Right cardiac atrium (tissue), 5 donors: ENCODE measurements at places on chromosomes 2 and 18. TPM values are rescaled to one million over a fixed set of nuclear protein-coding genes. Genes with fewer than 3 reads are reported as not detected.

FNDC4 gene
- polyA plus RNA-seq, result 10.7 TPM

LOXHD1 gene
- polyA plus RNA-seq, result 0.34 TPM

FHL2 gene
- polyA plus RNA-seq, result 410 TPM

SNRNP27 gene
- polyA plus RNA-seq, result 61.4 TPM

GCG gene
- not detected for polyA plus RNA-seq

ADRA2B gene
- 2.2 TPM for polyA plus RNA-seq

CYP1B1 gene
- 10.1 TPM for polyA plus RNA-seq

PIKFYVE gene
- 5.0 TPM for polyA plus RNA-seq

METTL5 gene
- 94.1 TPM for polyA plus RNA-seq

GATA6 gene
- 52.4 TPM for polyA plus RNA-seq

SPDYA gene
- polyA plus RNA-seq, result 0.27 TPM

C2orf78 gene
- not detected for polyA plus RNA-seq

SCN9A gene
- polyA plus RNA-seq, result 0.43 TPM

SKA1 gene
- polyA plus RNA-seq, result 0.14 TPM

OBSL1 gene
- polyA plus RNA-seq, result 179 TPM

CYB5A gene
- 91.8 TPM for polyA plus RNA-seq

COL4A4 gene
- polyA plus RNA-seq, result 3.6 TPM

NAT8 gene
- not detected for polyA plus RNA-seq

DSEL gene
- 1.5 TPM for polyA plus RNA-seq

SERPINB10 gene
- polyA plus RNA-seq, result not detected

GAREM1 gene
- 2.9 TPM for polyA plus RNA-seq

TRIM43 gene
- polyA plus RNA-seq, result not detected
